Left hindlimb (tissue), 1 donor: ENCODE measurements at places on chromosomes 12 and 14.

DNA sequence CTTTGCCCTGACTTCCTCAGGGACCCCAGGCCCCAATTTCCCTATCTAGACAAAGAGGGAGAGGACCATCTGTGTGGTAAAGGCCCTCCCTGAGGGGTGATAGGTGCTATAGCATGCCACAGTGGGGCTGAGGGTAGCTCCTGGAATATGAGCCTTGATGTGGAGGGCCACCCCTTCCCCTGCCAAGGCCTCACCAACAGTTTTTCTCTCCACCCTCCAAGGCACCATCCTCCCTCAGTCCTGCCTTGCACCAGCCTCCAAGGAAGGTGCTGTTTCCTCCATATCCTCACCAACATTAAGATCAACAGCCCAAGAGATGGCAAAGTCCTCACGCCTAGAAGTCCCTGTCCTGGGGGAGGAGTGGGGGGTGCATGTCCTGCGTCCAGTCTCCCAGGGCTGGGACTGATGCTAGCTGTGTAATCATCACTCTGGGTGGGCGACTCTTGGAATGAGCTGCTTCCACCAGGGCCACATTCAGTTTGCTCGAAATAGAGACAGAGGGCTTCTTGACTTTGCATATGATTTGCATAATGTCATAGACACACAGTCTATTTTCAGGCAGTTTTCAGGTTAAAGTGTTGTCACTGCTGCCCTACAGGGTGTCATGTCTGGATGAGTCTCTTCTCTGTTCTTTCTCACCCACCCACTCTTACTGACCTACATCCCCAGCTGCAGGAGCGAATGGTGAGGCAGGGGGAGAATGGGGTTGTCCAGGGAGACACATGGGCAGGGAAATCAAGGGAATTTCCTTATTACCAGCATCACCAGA is 17.4 kb downstream of the ACVRL1 start:
- DNase-seq = no peak

DNA sequence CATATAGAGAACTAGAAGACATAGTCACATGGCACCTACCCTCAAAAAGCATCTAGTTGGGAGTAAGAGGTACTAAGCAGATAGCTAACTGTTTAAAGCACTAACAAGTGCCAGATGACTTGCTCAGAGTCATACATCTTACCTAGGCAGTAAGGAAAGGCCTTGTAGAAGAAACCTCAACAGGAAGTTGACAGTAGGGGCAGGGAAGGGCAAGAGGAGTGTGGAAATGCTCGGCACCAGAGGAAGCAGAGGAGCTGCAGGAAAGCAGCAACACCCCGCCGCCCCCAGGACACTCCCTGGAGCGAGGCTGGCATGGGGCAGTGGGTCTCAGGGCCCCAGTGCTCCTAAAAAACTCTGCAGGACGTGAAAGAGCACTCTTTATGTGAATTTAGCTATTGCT is 92.9 kb downstream of the PPP2R5C start:
- DNase-seq = no peak

- no peak for DNase-seq
Observed at GRCh38 chr12:131103669-131104462, 150.2 kb downstream of the ADGRD1 start.

DNA sequence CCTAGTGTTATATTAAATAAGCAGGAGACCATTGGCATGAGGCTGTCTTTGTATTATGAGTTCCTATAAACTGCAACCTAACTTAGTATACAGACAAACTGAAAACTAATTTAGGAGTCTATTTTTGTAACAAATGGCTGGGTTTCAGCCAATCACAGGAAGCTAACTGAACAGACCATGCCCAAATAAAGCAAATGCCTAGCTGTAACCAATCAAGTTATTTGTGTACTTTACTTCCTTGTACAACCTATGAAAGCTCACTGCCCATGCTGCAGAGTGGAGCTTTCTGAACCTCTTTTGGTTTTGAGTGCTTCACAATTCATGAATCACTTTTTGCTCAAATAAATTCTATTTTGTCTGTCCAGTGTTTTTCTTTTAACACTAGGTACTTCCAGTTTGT is 41.6 kb downstream of the GUCY2C start:
- DNase-seq = no peak
